ENCODE measurements at places on chromosomes 2 and 18. TPM values are rescaled to one million over a fixed set of nuclear protein-coding genes. Genes with fewer than 3 reads are reported as not detected.

The PLEKHH2 gene
- 0.33 TPM for polyA plus RNA-seq

The RAB6C gene
- 0.09 TPM for polyA plus RNA-seq

The ALLC gene
- polyA plus RNA-seq, result not detected

The INPP5D gene
- polyA plus RNA-seq, result 41.0 TPM

The CD8A gene
- 0.76 TPM for polyA plus RNA-seq

The KLHL14 gene
- not detected for polyA plus RNA-seq

The APLF gene
- polyA plus RNA-seq, result 1.4 TPM

The RUFY4 gene
- not detected for polyA plus RNA-seq

The SLC16A14 gene
- 0.28 TPM for polyA plus RNA-seq

The SPDYA gene
- not detected for polyA plus RNA-seq

The LIPT1 gene
- polyA plus RNA-seq, result 28.6 TPM

The TMEM182 gene
- polyA plus RNA-seq, result 6.4 TPM

The EPC2 gene
- 3.9 TPM for polyA plus RNA-seq

The ELOA2 gene
- not detected for polyA plus RNA-seq

The DLX1 gene
- polyA plus RNA-seq, result not detected

The SGO2 gene
- 2.2 TPM for polyA plus RNA-seq

The CRIM1 gene
- polyA plus RNA-seq, result 0.10 TPM

The EIF4E2 gene
- polyA plus RNA-seq, result 59.8 TPM

The SEPTIN10 gene
- polyA plus RNA-seq, result 4.2 TPM

All from naive thymus-derived CD4-positive, alpha-beta T cell (primary cell).